NCI-H446 treated with DMSO at 0.1 percent for 48 hours (cell line): ENCODE measurements at places on chromosomes 2 and 18.

DNA sequence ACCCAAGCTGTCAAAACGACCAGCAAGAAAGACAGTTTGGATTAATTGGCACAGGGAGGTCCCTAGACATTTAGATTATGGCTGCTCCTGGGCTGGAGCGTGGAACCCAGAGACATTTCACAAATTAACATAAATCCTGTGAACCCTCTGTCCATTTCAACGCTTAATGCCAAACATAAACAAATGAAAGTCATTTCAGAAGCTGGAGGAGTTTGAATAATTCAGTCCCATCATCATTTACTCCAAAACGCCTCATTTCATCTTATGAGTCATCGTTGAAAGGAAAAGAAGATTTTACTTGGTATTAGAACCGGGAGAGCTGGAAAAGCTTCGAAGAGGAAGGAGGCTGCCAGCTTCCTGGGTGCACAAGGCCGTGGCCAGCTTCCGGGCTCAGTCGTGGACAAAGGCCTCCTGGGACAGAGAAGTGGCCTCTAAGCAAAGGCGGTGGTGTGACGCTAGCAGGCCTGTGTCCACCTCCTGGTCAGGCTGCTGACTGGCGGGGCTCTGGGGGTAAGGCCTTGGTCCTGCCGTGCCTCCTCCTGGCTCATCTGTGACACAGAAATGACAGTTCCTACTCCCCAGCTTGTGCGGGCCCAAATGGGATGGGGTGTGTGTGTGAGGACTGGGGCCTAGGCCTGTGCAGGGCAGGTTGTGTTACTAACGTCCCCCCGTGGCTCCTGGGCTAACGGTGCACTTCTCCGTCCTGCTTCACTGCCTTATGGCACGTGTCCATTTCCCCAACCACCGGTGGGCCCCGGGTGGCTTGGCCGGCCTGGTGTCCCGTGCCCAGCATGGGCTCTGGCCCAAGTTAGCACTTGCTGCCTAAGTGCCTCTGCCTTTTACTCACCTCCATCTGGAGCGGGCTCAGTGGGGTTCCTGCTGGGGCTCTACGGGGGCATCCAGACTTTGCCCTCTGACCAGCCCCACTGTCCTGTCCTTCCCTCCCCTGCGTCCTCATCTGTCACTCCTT is 71.6 kb downstream of the RRM2 start:
- DNase-seq: peak; percentile 81

DNA sequence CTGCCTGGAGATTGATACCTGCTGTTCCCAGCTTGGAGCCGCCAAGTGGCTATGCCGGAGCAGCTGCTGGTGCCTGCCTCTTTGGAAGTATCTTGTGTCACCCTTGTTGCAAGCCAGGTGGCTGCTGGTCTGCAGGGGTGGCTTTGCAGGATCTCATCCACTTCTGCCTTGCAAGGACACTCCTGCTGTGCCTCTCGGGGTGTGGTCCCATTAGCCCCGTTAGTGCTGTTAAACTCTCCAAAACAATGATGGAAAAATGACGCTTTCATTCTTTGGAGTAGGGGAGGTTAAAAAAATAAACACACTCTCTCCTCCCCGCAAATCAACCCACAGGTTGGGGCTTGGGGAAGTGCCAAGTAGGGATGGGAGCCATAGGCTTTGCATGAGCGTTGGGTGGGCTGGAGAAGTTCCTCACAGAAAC is 352.8 kb downstream of the RNF144A start:
- DNase-seq: peak; percentile 11

GRCh38 chr18:50080932-50081560 is 113.9 kb downstream of the MYO5B start:
- DNase-seq: no peak

- DNase-seq: no peak
Observed at GRCh38 chr2:223503746-223504145, 98.4 kb downstream of the SCG2 start.

DNA sequence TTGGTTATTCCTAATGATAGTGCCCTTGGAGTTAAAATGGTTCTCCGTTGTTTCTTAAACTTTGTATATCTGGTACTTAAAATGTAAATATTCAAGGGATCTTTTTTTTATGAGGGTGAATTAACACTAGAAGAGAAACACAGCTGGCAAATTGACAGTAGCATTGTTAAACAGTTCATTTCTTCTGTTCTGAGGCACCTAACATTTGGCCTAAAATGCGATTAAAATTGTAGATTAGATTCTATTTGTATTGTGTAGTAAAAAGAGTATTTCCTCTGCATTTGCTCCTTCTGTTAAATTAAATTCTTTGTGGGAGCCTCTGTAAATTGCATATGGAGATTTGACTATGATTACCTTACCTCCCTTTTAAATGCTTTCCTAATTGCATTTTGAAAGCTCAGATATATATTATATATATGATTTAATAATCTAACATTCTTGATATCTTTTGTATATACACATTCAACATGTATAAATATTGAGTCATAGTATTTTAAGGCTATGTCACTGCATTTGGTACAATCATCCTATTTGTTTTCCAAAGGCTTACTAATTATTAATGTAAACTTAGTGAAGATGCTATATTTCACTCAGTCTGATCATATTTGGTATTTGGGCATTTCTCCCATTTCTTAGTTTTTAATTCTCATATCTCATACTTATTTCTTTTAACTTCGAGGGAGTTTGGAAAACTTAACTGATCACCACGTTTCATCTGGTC is 124.4 kb downstream of the AGPS start:
- no peak for DNase-seq

DNA sequence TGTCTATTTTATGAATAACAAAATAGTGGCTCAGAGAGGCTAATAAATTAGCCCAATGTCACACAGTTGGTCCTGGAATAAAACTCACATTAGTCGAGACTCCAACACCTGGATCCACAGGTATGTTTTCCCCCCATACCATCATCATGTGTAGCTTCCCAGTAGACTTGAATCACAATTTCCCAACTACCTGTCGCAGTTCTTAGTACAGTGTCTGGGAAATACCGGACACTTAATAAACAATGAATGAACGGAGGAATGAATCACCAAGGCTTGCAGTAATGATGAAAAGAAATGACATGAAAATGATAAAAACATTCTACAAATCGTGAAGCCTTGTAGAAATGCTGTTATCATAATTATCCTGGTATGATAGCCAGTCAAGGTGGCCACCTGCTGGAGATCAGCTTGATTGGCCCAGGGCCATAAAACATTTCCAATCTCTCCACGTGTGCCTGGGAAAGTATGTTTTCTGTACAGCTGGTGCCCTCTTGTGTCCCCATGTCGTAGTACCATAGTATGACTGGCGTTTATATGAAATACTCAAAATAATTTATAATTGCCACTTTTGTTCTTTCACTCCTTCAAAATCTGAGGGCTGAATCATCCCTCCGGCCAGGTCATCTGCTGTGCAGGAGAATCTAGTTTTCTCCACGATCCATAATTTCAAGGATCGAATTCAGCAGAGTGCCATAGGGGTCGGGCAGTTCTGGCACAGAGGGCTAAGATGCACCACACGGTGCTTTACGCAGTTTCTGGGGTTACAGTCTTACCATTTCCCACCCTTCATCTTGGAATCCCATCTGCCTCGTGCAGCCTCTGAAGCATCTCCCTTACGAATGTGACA is 95.4 kb downstream of the LAMA1 start:
- no peak for DNase-seq

GRCh38 chr2:46936566-46936965 is 21.0 kb upstream of the MCFD2 start:
- DNase-seq: no peak

DNA sequence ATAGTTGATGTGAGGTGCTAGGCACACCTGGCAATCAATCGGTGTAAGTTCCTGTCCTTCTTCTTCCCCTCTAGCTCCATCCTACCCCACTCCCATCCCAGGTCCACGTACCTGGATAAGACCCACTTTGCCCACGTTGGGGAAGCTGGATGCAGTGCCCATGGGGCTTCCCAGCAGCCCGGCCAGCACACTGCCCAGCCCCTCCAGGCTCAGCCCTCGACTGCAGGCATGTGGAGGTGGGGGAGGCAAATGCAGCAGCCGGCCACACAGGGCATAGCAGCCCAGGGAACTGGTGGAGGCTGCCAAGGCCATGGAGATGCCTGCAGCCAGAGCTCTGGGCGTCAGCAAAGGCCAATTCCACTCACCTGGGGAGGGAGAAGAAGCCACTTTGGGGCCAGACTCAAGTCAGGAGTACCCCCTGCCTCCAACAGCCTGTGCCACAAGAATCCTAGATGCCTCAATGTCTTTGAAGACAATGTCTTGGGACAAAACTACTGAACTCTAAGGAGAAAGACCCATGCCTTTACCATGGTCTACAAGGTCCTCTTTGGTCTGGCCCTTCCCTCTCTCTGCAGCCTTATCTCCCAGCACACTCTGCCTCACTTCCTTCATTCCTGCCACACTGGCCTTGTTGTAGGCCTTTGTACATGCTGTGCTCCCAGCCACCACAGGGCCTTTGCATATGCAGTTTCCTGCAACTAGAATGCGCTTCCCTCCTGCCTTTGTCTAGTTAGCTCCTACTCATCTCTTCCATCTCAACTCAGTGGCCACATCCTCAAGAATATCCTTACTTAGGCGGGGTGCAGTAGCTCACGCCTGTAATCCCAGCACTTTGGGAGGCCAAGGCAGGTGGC is 4.5 kb downstream of the SLC23A3 start:
- no peak for DNase-seq

GRCh38 chr2:239955989-239956817 is 68.9 kb downstream of the NDUFA10 start:
- no peak for DNase-seq

DNA sequence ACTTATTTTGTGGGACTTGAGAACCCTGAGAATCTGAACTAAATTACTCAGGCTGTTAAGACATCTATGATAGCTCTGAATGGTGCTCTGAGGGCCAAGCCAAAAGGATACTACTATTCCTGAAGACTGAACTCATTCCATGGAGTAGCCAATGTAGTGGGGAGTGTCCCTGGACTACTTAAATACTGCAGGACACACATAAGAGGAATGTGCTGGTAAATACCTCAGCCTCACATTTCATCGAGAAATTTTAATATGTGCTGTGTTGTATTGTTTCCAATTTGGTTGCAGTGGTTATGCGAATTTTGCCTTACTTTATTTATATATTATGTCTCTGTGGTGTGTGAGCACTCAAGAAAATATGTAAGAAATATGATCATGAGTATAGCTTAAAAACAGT is 264.4 kb upstream of the FIGN start:
- DNase-seq: no peak

DNA sequence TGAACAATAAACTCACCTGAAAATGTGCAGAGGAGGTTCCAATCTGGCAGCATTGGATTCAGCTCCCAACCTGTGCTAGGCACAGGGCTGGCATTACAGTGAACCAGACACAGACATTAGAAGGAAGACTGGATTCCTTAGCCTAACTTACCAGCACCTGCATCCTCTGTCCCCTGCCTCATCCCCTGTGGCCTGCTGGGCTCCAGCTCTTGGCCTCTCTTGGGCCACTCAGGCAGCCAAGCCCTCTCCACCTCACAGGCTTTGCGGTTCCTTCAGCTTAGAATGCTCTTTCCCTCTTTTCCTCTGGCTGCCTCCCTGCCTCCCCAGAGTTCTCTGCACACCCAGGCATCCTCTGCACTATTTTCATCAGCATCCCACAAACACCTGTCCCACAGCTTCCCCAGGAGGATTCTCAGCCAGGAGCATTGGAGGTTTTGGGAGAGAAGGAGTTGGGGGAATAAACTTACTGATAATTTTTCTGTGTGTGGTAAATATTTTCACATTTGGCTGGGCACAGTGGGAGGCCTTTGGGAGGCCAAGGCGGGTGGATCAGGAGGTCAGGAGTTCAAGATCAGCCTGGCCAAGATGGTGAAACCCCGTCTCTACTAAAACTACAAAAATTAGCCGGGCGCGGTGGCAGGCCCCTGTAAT is 132.0 kb downstream of the INHBB start:
- DNase-seq: no peak

GRCh38 chr2:169980001-169980400 is 152.7 kb downstream of the UBR3 start:
- DNase-seq: no peak

DNA sequence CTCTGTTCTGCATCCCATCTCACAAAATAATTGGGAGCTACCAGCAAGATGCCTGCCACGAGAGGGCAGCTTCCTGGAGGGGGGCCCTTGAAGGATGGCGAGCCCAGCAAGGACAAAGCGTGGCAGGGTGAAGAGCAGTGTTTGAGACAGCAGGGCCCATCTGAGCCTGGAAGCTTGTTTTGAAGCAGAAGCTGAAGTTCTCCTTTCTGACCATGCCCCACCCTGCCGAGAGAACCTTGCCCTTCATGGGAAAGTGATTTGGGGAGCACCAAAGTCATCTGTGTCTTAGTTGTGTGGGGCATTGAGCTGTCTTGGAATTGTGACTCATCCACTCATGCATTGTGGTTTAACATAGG is 216.3 kb downstream of the BCL11A start:
- no peak for DNase-seq

GRCh38 chr2:186098821-186099220 is 360.2 kb downstream of the FSIP2 start:
- DNase-seq: no peak

DNA sequence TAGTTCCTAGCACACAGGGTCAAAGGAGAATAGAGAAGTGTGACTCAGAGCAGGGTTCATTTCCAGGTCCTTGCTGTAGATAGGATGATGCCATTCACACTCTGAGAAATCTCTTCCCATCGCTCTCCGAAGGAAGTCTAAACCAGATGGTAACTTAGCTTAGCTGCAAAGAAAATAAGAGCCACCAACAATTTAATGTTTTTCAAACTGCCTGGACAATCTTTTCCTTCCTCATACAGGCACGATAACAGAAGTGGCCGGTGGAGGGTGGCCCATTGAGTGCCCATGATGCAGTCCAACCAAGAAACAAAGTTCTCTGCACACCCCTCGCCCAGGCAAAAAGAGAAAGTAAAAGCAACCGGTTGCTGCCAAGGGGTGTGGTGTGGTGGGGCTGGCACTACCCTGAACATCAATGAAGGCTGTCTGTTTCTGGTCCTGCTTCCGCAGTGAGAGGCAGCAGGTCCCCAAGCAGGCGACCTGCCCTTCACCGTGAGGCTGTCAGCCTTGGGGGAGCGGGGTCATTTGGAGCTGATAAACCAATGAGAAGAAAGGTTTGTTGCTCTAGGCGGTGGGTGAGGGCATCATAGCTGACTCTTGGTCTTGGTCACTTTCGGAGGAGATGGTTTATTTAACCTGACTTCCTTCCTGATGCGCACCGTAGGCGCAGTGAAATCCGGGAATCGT is 105.6 kb upstream of the CD302 start:
- DNase-seq: no peak

DNA sequence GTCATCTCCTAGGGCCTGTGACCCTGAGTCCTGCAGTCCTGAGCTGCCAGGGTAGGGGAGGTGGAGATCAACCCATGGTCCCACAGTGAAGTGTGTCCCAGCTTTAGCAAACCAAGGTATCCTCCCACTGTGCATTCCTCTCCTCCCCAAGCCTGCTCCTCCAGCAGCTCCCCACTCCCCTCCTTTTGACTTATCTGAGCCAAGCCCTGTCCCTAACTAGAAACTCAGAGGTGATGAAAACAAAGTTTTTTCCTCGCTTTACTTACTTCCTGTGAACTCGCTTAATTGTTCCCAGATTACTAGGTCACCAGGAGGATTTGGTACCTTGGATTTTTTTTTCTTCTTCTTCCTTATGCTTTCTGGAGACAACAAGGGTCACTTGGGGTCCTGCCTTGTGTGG is 80.8 kb downstream of the EHD3 start:
- no peak for DNase-seq
